ENCODE measurements at places on chromosomes 6 and 20.

DNA sequence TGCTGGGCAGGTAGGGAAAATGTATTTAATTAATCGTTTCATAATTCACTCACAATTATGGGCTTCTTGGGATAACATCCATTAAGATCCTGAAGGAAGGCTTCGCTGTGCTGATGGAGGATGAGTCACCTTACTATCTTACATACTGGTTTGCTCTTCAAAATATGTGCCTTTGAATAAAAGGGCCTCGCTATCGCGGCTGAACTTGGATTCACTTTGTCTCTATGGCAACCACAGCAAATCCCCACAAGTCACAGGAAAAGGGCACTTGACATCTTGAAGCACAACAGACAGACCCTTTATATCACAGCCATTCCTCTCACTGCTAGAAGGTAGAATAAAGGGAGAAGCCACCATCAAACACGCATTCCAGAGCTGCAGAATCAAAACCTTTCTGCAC, 141.3 kb upstream of the MYLIP start:
- DNase-seq = no peak

- DNase-seq = no peak
Measured at GRCh38 chr6:37757381-37757780, 59.7 kb upstream of the MDGA1 start.

DNA sequence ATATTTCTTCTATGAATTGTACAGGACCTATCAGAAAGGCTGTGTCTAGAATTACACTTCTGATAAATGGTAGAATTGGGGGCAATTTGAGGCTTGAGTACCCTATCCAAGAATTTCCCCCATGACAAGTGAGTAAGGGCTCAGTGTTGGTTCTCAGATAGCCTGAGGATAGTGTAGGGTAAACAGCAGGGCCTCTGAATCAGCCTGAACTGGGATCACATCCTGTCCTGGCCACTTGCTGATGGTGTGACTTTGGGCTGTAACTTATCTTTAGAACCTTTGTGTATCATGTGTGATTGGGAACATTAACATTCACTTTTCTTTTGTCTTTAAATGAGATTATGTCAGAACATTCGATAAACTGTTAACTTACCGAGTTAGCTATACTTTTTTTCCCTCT, 151.0 kb downstream of the CLIC5 start:
- peak; percentile 3 for DNase-seq

DNA sequence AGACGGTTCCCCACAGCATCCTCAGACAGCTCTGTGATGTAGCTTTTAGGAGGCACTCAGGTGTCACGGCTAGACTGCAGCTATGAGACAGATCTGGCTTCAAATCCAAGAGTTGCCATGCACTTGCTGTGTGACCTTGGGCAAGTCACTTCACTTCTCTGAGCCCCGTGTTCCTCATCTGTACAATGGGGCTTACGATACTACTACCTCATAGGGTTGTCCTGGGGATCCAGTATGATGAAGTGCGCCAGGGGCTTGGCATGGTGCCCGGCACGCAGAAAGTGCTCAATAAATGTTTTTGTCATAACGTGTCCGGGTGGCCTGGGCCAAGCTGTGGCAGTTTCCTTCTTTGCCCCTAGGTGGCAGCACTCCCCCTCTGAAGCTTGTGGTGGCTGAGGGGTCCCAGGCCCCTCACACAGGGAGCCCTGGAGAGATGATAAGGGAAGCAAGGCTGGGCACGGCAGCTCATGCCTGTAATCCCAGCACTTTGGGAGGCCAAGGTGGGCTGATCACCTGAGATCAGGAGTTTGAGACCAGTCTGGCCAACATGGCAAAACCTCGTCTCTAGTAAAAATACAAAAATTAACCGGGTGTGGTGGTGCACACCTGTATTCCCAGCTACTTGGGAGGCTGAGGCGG, 19.1 kb upstream of the CHMP4B start:
- DNase-seq = no peak

DNA sequence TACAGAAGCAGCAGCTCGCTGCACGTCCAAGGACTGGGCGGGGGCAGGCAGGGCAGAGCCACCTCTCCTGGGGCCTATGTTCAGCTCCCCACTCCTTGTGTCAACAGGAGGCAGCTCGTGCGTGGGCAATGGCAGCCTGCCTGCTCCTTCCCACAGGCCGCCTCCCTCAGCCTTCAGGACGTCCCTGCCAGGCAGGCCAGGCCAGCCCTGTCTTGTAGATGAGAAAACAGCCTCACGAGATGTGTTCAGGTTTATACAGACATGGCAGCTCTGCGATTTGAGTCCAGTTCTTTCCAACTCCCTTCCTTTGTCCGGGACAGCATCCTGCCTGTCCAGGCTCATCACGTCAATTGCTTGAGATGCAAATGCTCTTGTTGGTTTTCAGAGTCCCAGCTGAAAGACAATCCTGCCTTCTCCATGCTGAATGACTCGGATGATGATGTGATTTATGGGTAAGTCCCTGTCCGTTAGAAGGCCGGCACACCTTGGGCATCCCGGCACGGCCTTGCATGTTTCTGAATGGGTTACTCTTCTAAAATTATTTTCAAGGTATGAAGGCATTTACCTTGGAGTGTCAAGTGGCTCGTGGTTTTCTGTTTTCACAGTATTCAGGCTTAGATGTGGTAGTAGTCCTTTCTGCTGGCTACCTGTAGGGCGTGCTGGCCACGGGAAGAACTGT, 13.5 kb downstream of the DYNLT1 start:
- peak; percentile 46 for DNase-seq

- peak; percentile 33 for DNase-seq
Measured at GRCh38 chr20:44780226-44780625, 30.1 kb downstream of the RIMS4 start.

- DNase-seq = no peak
Measured at GRCh38 chr6:38968702-38969149, 79.9 kb upstream of the GLP1R start.

DNA sequence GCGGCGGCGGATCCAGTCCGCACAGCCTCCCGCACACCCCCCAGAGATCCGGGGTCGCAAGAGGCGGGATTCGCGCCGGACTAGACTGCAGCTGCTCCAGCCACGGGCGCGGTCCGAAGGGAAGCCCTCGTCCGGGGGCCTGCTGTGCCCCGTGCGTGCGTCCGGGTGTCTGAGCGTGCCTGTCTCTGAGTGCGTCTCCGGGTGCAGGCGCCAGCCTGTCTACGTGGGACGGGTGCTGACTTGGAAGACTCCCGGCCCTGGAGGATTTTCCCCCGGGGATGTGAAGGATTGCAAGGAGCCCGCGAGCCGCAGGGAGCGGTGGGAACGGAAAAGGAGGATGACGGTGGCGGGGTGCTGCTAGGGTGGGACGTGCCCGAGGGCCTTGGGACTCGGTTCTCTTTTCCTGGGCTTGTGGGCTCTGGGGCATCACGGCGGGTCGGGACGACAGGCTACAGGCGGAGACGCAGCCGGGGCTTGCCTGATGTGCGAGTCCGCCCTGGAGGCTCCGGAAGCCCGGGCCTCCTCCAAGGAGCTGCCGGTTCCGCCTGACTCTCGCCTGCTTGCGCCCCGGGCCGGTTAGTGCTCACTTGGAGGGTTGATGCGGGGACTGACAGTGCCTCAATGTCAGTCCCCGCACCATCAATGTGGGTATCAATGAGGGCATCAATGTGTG, 5.7 kb downstream of the MAFB start:
- peak; percentile 6 for DNase-seq

DNA sequence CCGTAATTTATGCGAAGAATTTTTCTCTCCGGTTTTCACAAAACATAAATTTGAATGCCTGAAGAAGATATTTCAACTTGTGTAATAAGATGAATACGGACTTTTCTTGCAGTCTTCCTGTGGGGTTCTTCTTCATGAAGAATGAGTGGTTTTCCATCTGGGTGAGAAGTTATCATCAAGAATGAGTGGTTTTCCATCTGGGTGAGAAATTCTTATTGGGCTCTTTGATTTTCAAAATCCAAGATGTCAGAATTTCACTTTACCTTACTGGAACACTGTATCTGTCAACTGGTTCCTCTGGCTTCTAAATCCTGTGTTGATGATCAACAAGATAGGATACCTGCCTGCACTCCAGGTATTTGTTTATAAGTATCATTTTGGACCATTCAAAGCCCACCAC, 160.1 kb upstream of the C6orf118 start:
- DNase-seq = no peak

DNA sequence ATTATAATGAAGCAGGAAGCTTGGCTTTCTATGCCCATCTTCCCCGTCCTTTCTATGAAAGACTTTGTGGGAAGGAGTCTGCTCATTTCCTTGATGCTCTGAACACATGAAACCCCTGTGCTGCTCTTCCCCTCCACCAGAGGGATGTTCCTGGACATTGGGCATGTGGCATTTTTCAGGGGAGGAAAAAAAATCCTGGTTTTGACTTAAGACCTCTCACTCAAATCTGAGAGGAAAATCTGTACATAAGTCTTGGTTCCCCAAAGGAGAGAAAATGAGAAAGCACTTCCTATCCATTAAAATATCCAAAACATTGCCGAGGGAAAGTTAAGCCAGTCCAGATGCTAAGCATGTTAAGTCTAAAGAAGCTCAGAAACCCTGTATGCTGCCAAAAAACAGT, 393.0 kb downstream of the PAX1 start:
- DNase-seq = no peak

DNA sequence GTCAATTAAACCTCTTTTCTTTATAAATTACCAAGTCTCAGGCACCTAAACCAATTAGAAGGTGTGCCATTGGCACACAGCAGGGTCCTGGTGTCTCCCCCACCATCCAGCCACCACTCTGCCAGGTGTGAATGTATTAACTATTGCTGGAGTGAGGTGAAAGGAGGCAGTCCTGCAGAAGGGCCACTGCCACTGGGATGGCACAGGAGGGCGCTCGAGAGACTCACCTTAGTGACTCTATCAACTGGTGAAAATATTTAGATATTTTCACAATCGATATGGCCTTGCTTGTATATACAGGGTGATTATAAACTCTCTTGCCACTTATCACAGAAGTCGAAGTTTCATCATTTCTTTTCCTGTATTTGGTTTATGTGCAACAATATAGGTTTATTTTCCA, 145.6 kb upstream of the ESR1 start:
- no peak for DNase-seq

DNA sequence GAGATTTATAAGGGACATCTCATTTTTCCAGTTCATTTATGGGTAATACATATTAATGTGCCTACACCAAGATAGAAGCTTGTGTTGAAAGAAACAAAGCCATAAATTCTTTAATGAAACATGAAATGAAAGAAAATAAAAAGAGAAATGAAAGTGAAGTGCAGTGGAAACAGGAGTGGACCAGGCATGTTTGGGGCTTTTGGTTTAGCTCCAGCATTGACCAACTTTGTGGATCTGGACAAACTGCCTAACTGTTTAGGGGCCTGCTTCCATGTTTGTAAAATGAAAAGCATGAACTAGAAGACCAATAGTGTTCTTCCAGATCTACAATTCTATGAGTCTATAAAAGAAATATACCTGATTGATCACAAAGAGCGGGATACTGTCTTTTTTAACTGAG, 124.9 kb downstream of the GJA10 start:
- no peak for DNase-seq

DNA sequence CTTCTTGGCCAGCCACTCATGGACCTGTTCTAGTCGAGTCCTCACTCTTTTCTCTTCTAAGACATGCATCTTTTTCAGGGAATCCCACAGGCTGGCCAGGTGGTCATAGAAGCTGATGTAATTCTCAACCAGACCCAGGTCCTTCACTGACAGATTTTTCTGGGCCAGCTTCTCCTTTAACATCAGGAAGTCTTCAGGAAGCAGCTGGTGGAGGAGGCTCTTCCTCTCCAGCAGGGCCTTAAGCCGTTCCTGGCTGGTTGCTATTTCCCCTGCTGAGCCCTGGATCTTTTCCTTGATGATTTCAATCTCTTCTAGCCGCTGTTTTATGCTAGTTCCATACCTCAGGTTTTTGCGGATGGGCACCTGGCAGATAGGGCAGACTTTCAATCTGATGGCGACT, 28.6 kb downstream of the DDX27 start:
- DNase-seq = no peak

GRCh38 chr20:10720565-10720964, 46.8 kb upstream of the JAG1 start:
- DNase-seq = no peak

GRCh38 chr20:44011251-44011940, 96.7 kb downstream of the TOX2 start:
- DNase-seq = no peak

DNA sequence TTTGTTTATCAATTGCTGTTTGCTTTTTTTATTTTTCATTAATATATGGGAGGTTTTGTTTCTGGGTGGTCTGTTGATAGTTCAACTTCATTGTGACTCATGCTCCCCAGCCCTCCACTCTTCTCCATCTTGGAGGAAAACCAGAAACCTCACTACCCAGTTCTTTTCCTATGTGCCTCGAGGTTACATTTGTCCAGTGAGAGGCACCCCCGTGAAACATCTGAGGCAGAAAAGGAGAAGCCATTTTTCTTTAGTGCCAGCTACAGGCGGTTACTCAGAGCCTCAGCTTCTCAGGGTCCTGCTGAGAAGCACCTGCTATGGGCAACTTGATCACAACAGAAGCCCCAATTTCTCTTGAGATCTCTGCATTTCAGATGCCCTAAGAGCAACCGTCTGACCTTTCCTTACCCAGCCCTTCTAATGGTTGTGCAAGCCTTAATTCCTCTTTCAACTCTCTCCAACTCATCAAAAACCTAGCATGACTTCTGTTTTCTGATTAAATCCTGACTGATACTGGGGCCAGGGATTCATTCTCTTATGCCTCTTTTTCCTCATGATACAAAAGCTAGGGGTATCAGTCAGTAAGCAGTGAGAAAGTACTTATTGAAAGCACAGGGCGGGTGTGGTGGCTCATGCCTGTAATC, 144.6 kb downstream of the ELOVL4 start:
- no peak for DNase-seq

GRCh38 chr6:158789115-158789917, 29.9 kb downstream of the EZR start:
- no peak for DNase-seq

- no peak for DNase-seq
Measured at GRCh38 chr6:137683916-137684315, 183.1 kb upstream of the TNFAIP3 start.
